AG04450 (cell line): ENCODE measurements at places on chromosomes 12 and 14.

GRCh38 chr14:30211326-30211725, 283.7 kb upstream of the PRKD1 start:
- no peak for DNase-seq

GRCh38 chr12:21265932-21266331, 68.8 kb downstream of the SLCO1A2 start:
- no peak for DNase-seq

- no peak for DNase-seq
Measured at GRCh38 chr14:28012629-28013415, 753.8 kb upstream of the FOXG1 start.

DNA sequence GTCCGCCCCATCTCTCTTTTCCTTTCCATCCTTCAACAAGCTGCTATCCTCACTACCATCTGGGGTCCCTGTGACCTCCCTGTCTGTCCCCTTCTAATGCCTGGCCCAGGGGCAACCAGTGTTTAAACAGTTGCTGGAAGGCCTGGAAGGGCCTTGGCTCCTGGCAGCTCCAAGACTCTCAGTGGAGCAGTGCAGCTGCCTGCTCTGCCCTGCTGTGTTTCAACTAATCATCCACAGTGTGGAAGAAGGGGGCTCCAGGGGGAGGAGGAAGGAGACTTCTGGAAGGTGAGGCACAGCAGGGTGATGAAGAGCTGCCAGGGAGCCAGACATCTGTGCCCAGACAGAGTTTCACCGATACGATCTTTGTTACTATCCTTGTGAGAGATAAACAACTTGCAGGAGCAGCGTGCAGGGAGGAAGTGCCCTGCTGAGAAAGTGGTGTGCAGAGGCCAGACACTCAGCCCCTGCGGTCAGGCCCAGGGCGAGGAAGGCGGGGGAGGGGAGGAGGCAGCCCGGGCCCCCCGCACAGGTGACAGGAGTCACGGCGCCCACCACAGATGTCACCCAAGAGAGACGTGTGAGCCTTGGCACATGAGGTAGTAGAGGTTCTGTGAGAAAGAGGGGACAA, 1061.8 kb downstream of the BCL11B start:
- no peak for DNase-seq

DNA sequence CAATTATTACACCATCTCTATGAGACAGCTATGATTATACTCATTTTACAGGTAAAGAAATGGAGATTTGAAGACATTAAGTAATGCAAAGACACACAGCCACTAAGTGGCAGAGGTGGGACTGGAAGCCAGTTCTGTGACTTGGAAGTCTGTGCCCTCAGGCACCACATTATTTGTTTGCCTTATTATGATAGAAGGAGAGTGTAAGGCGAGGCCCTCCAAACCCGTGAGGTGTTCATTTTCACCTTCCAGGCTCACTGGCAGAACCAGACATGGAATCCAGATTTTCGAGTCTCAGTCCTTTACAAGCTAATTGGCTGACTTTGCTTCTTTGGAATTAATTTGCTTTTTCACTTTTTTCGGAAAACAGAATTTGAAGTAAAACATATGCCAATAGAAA, 107.9 kb downstream of the CAND1 start:
- no peak for DNase-seq

DNA sequence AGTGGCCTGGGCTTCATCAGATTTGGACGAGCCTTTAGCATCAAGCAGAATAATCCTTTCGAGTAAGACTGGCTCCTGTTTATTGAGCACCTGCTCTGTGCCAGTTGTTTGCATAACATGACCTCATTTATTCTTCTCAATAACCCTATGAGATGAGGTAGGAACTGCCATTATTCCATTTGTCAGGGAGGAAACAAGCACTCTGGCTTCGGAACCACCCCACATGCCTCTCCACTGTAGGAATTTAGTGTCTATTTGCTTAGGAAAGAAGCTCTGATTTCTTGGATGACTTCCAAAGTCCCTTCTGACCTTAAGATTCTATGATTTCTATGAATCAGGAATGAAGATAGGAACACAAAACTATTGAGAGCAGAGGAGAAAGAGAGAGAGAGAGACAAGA, 11.0 kb downstream of the SAMD4A start:
- no peak for DNase-seq

DNA sequence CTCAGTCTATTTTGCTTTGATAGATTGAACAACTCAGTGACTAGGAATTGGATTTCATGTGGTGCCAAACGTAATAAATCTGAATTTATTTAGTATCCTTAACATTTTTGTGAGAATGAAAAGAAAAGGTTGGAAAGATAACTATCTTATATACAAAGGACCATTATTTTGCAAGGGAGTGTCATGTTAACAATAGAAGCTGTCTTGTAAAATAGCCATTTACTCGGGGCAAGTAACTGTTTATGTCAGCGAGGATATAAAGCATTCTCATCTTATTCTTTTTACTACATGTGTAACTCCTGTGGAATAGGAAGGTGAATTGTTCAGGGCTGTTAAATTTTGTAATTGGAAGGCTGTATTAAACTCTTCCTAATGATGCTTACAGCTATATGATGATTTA, 5.9 kb downstream of the RERGL start:
- DNase-seq, result no peak

DNA sequence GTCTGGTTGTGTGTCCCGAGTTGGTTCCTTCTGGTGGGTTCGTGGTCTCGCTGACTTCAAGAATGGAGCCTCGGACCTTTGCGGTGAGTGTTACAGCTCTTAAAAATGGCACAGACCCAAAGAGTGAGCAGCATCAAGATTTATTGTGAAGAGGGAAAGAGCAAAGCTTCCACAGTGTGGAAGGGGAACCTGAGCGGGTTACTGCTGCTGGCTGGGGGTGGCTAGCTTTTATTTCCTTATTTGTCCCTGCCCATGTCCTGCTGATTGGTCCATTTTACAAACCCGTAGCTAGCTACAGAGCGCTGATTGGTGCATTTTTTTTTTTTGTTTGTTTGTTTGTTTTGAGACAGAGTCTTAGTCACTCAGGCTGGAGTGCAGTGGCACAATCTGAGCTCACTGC, 29.3 kb downstream of the FGF6 start:
- no peak for DNase-seq

- DNase-seq, result no peak
Measured at GRCh38 chr14:76695263-76695920, 65.9 kb upstream of the VASH1 start.

GRCh38 chr12:54383041-54383609, 1.4 kb downstream of the ZNF385A start:
- peak; percentile 70 for DNase-seq

GRCh38 chr14:61746881-61747280, 15.3 kb upstream of the SNAPC1 start:
- DNase-seq, result no peak

DNA sequence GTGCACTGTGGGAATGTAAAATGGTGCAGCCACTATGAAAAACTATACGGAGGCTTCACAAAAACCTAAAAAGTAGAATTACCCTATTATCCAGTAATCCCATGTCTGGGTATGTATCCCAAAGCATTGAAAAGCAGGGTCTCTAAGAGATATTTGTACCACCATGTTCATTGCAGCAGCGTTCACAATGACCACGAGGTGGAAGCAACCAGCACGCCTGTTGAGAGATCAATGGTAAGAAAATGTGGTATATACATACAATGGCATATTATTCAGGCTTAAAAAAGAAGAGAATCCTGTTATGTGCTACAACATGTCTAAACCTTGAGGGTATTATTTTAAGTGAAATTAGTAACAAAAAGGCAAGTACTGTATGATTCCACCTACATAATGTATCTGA, 910 bp upstream of the NOPCHAP1 start:
- no peak for DNase-seq

- DNase-seq, result no peak
Measured at GRCh38 chr14:65599375-65599774, 186.8 kb downstream of the FUT8 start.

DNA sequence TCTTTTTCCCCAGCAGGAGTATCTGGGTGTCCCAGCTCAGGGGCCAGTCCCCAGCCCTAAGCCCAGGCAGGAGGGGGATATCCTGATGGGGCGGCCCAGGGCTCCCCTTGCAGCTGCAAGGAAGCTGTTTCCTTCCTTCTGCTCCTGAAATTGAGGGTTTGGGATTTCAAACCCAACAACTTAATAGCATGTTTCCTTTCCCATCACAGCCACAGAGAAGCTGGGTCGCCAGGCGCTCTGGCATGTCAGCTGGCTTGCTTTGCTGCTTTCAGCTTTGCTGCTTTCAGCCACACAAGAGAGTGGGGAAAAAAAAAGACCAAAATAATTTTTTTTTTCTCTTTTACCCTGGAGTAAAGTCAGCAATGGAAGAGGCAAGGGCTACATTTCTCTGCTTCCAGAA, 30.0 kb downstream of the HVCN1 start:
- DNase-seq, result no peak

GRCh38 chr14:99015833-99016232, 256.2 kb downstream of the BCL11B start:
- DNase-seq, result no peak

- DNase-seq, result no peak
Measured at GRCh38 chr12:112170971-112171596, 45.7 kb downstream of the TRAFD1 start.

DNA sequence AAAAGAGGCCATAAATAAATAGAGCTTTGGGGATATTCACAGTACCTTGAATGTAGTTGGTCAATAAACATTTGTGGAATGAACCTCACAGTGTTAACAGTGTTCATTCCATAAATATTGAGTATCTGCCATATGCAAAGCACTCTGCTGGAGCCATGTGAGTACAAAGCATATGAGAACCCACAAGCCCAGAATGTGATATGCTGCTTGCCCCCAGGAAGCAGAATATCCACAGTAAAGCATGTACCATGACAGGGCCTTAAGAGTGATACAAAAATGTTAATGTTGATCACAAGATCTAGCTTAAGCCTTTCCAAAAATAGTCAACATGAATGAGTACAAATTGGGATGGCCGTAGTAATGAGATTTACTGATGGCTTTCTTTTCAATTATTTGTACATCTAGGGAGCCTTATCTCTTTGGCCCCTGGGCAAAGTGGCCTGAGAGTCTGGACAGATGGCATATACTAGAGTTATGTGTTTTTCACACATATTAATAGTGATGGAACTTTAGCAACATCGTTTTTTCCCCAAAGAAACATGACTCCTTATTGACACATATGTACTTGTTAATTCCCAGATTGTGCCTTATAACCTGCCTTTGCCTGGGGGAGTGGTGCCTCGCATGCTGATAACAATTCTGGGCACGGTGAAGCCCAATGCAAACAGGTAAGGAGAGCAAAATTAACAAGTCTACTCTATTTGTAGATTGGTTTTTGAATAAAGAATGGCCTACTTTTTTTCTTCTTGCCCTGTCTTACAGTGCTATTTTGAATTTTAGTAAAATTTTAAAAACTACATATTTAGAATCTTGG, 10.9 kb downstream of the LGALS3 start:
- DNase-seq, result no peak

GRCh38 chr14:79011091-79011919, 841.1 kb downstream of the NRXN3 start:
- peak; percentile 15 for DNase-seq

- DNase-seq, result no peak
Measured at GRCh38 chr14:96538990-96539317, 36.8 kb downstream of the PAPOLA start.

- DNase-seq, result no peak
Measured at GRCh38 chr12:64826234-64826633, 1.8 kb downstream of the TBC1D30 start.

DNA sequence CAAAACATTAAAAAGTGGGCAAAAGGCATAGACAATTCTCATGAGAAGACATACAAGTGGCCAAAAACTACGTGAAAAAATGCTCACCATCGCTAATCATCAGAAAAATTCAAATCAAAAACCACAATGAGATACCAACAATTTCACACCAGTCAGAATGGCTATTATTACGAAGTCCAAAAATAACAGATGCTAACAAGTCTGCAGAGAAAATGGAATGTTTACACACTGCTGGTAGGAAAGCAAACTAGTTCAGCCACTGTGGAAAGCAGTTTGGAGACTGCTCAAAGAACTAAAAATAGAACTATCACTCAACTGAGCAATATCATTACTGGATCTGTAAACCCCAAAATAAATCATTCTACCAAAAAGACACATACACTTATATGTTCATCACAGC, 76.2 kb downstream of the PRKD1 start:
- DNase-seq, result no peak

DNA sequence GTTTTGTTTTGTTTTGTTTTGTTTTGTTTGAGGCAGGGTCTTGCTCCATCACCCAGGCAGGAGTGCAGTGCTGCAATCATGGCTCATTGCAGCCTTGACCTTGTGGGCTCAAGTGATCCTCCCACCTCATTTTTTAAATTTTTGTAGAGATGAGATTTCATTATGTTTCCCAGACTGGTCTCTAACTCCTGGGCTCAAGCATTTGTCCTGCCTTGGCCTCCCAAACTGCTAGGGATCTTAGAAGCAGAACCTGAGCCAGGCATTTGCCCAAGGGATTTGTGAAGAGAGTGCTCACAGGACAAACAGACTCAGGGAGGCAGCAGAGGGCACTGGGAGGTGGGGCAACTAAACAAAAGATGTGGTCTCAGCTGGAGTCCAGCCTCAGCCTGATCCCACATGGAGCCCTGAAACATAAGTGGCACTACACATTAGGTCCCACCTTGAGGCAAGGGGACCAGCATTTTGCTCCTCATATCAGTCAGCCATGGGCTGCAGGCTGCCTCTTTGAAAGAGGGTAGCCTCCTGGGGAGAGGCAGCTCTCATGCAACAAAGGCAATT, 86.2 kb upstream of the CMKLR1 start:
- no peak for DNase-seq

DNA sequence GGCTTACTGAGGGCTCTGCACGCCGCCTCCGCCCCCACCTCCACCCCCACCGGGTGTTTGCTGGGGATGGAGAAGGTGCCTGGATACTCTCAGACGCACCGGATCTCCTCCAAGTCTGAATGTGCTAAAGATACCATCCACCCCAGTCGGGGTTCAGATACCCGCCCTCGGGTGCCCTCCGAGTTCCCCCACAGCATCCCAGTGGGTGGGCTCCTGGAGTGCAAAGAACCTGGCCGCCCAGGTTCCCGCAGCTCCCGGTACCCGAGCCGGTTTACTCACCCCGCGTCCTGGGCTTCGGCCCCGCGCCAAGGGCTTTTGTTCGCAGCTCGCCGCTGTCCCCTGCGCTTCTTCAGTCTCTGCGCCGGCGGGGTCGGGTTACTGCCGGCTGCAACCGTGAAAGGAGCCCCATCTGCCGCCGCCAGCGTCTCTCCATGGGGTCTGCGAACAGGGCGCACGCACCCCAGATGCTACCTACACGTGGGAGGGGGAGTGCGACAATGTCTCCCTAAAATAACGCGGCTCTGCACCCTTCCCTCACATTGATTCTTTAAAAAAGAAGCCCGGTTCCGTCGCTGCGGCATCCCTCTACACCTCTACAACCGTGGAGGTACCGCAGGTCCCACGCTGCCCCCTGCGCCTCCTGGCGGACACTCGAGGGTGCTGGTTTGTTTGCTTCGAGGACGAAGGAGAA, at the start of gene CCDC177:
Gene CCDC177, minus strand, starts transcription at position 609 of the 691 bp plus-strand sequence. CDS start 1,249 bp downstream, outside the sequence.
- no peak for DNase-seq
